ENCODE measurements at places on chromosomes 2 and 18. TPM values are rescaled to one million over a fixed set of nuclear protein-coding genes. Genes with fewer than 3 reads are reported as not detected.
A peak's percentile ranks its signal among the peaks of the same experiment; 100 is the strongest.

The SERPINB10 gene
- total RNA-seq = not detected

The TRIB2 gene
- total RNA-seq = 170 TPM

The LYG2 gene
- not detected for total RNA-seq

The SLC25A52 gene
- not detected for total RNA-seq

The MYO7B gene
- 0.23 TPM for total RNA-seq

DNA sequence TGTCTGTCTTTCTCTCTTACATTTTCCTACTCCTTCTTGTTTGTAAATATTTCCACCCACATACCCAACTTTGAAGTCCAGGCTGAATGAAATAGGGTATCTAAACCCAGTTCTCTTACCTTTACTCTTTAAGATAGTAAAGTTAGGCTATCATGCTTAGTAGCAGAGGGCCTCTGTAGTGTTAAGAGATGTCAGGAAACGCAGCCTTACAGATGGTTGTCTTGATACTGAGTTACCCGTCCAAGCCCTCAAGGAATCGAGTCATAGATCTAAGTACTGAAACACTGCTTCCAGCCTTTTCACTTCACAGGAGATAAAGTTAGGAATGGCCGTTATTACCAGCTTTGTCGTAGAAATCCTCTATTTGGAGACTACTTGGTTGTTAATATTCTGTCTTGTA is 24.3 kb downstream of the MRPS9 start:
- no peak for DNase-seq
- no peak overlapping the region for H3K27ac ChIP-seq
- H3K4me1 ChIP-seq = peaks cover 19% of the 10 kb centered on the region
- H3K4me3 ChIP-seq = no peak overlapping the region
- H3K36me3 ChIP-seq = peaks cover 9% of the 10 kb centered on the region

DNA sequence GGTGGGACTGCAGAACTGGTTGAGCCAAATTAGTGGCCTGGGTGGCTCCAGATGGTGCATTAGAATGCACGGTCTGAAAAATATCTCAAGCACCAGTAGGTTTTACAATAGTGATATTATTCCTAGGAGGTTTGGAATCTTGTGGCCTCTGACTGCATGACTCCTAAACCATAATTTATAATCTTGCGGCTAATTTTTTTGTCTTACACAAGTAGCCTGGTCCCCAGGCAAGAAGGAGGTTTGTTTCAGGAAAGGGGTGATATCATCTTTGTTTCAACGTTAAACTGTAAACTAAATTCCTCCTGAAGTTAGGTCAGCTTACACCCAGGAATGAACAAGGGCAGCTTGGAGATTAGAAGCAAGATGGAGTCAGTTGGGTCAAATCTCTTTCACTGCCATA is 98.9 kb upstream of the ARL4C start:
- H3K27ac ChIP-seq = no peak overlapping the region
- H3K4me1 ChIP-seq = no peaks in the 10 kb centered on the region
- peaks cover 43% of the 10 kb centered on the region for H3K27me3 ChIP-seq
- DNase-seq = no peak
- H3K4me3 ChIP-seq = no peak overlapping the region

DNA sequence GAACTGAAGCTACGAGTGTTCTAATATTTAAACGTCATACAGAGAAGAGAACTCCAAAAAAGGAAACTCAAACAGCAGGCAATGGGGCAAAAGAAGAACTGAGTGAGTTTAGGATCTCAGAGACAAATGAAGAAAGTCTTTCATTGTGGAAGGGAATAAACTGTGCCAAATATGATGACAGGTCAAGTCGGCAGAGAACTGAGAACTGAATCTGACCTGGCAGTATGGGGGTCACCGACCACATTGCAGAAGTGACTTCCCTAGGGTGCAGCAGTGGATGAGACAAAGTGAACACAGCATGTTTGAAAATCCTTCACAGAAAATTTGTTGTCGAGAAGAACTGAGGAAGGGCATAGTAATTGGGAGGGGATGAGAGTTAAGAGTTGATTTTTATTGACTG is 55.9 kb downstream of the TTC21B start:
- H3K27me3 ChIP-seq = no peaks in the 10 kb centered on the region
- peak overlapping the region; percentile 59 for H3K27ac ChIP-seq
- no peak for DNase-seq
- peaks cover 7% of the 10 kb centered on the region for H3K4me1 ChIP-seq
- no peak overlapping the region for H3K4me3 ChIP-seq
- peaks cover 24% of the 10 kb centered on the region for H3K36me3 ChIP-seq

GRCh38 chr2:108971661-108972566 is 17.1 kb downstream of the EDAR start:
- DNase-seq = no peak
- no peak overlapping the region for H3K4me3 ChIP-seq
- peaks cover 21% of the 10 kb centered on the region for H3K4me1 ChIP-seq
- H3K36me3 ChIP-seq = peaks cover 2% of the 10 kb centered on the region
- peaks cover 7% of the 10 kb centered on the region for H3K27me3 ChIP-seq

DNA sequence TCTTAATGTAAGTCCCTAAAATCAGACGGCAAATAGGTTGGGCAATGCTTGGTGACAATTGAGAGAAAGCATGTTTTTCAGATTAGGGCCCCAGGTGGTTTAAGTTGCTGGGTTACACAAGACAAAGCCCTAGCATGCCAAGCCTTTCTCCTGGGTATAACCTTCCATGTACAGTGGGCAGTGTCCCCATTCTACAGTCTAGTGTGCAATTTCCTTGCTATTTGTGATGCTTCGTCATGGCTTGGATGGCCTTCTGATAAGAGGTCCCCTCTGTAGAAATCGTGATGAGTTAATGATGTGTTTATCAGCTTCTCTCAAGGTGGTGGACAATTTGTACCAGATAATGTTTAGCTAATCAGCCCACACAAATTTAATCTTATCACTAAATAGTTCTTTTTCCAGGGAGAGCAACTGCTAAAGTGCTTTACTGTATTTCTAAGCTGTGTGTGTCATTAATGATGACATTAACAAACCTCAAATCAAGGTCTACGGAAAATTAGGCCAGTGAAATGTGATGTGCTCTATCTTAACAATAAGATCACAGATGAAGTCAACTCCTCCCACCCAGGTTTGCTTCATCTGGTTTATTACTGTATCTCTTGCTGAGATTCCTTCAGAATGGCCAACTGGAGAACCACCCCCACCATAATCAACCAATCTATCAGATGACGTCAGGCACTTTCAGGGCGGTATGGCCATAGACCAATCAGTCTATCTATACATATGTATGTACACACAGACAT is 61.7 kb downstream of the PLB1 start:
- H3K4me1 ChIP-seq = peaks cover 2% of the 10 kb centered on the region
- peaks cover 4% of the 10 kb centered on the region for H3K36me3 ChIP-seq
- peaks cover 6% of the 10 kb centered on the region for H3K27me3 ChIP-seq
- H3K4me3 ChIP-seq = no peak overlapping the region
- H3K27ac ChIP-seq = no peak overlapping the region

DNA sequence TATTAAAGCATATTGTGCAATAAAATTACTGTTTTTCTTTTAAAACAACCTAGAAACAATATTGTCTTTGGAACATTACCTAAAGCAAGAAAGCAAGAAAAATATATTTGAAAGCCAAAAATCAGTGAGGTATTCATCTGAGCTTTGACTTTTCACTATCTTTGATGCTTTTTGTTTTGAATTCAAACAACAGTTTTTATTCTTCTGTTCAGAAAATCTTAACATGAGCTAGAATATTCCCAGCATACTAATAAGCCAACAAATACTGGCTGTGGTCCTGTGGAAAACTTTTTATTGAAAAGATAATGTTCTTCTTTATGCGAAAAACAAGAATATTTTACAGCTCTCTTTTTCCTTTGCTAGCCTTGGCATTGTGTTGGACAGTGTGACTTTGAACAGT is 19.8 kb downstream of the FAM171B start:
- no peak overlapping the region for H3K27ac ChIP-seq
- peaks cover 5% of the 10 kb centered on the region for H3K27me3 ChIP-seq
- H3K36me3 ChIP-seq = no peaks in the 10 kb centered on the region
- H3K4me1 ChIP-seq = no peaks in the 10 kb centered on the region

DNA sequence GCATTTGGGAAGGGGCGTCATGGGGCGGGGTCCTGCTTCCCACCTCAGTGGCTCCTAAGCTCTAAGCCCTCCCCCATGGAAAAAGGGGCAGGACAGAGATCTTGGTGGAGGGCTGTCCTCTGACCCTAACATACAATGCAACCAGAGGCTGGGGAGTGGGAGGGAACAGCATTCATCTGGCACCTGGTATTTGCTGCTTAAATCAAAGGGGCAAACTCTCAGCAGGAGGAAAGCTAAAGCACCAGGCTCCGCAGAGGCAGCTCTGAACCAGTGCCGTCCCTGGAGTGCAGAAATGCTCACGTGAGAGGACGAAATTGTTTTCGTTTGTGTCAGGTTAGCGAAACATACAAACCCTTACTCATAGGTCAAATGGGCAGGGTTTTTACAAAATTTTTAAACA is 92.7 kb upstream of the PXDN start:
- H3K4me1 ChIP-seq = no peaks in the 10 kb centered on the region
- no peak overlapping the region for H3K4me3 ChIP-seq
- peaks cover 22% of the 10 kb centered on the region for H3K27me3 ChIP-seq
- H3K36me3 ChIP-seq = no peaks in the 10 kb centered on the region

- H3K27me3 ChIP-seq = peaks cover 58% of the 10 kb centered on the region
- H3K36me3 ChIP-seq = peaks cover 2% of the 10 kb centered on the region
- DNase-seq = no peak
- peaks cover 2% of the 10 kb centered on the region for H3K4me1 ChIP-seq
- H3K4me3 ChIP-seq = no peak overlapping the region
Observed at GRCh38 chr2:109171444-109172334, 42.7 kb downstream of the SH3RF3 start.

All from T-helper 17 cell (primary cell).